ENCODE measurements at places on chromosomes 6 and 20. TPM values are rescaled to one million over a fixed set of nuclear protein-coding genes. Genes with fewer than 3 reads are reported as not detected.

The EPB41L1 gene
- total RNA-seq = 53.4 TPM

The SRMS gene
- total RNA-seq = not detected

The APMAP gene
- 38.9 TPM for total RNA-seq

The TRAPPC3L gene
- not detected for total RNA-seq

The PTK7 gene
- 28.0 TPM for total RNA-seq

The RIPOR3 gene
- 2.3 TPM for total RNA-seq

The LPA gene
- total RNA-seq = 0.52 TPM

The DPPA5 gene
- not detected for total RNA-seq
